GM10248 (cell line): ENCODE measurements at places on chromosomes 3 and 15.
A peak's percentile ranks its signal among the peaks of the same experiment; 100 is the strongest.

DNA sequence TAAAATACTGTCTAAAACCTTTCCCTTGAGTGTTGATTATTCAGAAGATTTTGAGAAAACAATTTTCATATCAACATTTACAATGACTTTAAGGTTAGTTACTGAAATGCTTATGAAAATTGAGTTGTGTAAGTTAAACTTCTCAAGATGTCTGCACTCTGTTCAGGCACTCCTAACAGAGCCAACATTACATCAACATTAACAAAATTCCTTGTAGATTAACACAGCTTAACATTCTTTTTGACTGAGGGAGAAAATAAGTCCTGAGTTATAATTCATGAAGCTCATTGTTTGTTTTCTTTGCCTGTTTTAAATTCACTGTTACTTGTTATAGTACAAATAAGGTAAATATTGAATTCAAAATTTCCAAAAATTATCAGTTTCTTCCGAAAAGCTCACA is 9.0 kb downstream of the ACKR4 start:
- no peak for DNase-seq

DNA sequence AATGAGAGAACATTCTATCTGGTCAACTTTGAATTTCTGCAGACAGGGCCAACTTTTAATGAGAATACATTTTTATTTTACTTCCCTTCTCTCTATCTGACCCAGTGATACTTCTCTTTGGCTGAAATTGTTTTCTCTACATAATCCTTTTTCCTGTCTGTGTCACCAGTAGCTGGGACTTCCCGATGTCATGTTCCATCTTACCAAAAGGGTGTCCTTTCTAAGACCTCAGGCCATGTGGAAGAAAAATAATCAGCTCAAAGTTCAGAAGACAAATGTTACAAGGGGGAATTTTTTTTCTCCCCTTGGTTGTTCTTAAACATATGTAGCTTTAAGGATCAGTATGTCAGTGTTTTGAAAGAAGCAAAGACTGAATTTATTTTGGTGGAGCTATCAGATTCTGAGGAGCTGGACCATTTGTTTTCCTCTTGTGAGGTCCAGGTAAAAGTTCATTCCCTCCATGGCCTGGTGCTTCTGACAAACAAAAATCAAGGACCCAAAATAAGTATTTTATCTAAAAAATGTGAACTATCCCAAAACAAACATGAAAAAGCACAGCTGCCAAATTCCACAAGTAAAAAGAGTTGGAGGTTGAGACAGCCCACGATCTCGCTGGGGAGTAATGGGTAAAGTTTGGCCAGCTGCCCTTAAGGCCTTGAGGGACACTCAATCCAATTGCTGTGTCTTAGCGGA is 859.4 kb upstream of the NR2F2 start:
- DNase-seq: no peak

DNA sequence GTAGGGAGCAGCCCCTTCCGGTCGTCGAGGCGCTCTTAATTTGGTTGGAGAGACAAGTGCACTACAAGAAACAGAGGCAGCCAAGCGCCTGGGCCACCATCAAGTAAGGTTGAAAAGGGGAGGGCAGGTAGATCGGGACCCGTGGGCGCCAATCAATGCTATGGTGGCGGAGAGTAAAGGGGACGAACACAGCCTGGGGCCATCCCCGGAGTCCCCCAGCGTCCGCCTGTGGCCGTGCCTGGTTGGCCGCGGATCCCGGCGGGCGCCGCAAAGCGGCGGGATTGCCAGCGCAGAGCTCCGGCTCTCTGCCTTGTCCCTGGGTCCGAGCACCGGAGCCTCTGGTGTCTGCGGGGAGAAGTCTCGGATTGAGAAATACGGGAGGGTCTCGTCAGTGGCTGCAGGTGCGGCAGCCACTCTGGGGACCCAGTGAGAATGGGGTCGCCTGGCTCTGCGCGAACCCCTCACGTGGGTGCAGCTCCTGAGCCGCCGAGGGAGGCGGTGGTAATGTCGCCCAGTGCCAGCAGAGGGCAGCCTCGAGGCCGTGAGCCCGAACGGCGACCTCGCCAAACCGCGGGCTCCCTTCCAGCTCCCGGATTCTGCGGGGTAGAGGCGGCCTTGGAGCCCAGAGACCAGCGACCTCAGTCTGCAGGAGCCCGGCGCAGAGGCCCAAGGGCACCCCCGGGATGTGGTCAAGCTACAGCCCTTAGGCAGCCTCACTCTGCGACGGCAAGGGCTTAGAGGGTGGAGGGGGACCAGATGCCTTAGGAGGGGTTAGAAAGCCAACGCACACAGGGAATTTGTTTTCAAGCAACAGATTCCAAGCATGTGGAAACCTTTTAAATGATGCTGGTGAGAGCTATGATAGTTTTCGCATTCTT is 10.8 kb downstream of the FOXL2 start:
- peak; percentile 87 for DNase-seq

GRCh38 chr15:85967553-85967952 is 112.1 kb upstream of the AGBL1 start:
- no peak for DNase-seq

DNA sequence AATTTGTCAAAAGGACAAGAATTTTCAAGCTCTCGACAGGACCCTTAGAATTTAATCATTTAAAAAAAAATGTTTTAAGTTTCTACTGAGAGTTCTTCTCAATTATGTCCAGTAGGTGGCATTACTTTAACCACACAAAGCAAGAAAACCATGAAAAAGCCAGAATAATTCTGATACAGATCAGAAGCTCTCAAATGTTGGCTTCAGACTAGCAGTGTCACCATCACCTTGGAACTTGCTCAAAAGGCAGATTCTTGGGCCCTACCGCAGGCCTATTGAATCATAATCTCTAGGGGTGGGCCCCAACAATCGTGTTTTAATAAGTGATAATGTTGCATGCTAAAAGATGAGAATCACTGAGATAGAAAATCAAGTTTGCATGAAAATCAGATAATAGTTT is 99.5 kb upstream of the KCNMB2 start:
- peak; percentile 53 for DNase-seq

DNA sequence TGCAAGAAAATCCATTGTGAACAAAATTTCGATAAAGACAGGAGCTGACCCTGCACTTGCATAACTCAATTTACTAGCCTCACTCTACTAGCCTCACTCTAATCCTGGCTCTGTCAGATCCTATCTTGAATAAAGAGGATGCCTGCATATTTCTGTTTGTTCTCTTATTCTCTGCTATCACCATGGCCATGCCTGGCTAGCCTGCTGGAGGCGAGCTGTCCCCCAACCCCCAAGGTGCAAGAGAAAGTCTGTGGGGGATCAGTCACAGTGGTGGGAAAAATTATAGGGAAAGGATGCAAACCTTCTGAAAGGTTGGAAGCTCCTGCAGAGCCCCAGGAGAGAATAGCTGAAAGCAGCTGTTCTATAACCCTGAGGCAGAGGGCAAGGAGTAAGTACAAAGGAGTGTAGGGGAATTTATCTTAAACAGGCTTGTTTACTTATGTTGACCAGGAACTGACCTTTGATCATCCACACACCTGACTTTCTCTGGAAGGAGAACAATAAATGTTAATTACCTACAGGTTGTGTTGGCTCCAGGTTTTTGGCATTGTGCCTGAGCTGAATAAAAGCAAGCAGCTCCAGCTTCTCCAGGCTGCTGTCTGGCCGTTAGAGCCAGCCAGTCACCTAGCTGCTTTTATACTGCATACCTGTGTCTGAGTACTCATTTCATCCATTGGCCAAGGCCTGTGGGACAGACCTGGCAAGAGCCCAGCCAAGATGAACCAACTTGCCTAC is 137.7 kb upstream of the RASGRP1 start:
- DNase-seq: no peak

GRCh38 chr15:68794863-68795262 is 25.8 kb downstream of the ANP32A start:
- DNase-seq: no peak

- DNase-seq: no peak
These were observed 19.0 kb downstream of the MYO5A start for GRCh38 chr15:52509500-52510245.

DNA sequence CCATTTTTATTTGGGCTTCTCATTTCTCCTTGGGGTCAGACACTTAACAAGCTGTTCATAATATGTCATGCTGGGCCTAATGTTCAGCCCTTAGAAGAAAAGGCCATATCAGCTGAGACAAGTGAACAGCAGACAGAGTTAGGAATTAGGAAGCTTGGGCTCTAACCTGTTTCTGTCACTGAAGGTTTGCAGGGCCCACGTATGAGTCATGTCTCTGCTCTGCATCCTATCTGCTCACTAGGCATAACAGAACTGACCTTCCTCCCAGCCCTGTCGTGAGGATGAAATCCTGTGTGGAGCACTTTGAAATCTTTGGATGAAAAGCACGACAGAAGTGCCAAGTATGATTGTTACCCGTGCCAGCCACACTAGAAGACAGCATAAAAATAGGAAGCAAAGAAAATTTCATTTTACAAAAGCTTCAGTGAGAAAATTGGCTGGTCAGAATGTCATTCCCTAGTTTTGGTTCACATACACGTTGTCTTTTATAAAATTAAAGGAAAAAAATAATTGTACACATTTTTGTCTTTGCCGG is 26.5 kb upstream of the CD47 start:
- no peak for DNase-seq

DNA sequence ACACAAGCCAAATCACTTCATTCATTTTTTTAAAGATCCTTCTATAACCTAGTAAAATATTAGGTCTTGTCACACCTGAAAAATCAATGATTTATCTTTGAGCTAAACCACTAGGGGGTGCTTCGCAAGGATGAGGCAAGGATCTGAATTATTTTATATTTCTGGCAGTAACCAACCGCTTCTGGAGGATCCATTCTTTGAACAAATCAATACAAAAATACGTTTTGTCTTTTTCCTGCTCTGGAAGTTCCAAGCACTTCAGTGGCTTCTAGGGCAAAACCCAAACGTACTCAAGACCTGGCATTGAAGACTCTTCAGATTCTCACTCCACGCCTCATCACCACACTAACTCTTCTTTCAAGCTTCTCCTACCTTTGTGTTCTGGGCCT is 486 bp downstream of the LSG1 start:
- DNase-seq: peak; percentile 56

DNA sequence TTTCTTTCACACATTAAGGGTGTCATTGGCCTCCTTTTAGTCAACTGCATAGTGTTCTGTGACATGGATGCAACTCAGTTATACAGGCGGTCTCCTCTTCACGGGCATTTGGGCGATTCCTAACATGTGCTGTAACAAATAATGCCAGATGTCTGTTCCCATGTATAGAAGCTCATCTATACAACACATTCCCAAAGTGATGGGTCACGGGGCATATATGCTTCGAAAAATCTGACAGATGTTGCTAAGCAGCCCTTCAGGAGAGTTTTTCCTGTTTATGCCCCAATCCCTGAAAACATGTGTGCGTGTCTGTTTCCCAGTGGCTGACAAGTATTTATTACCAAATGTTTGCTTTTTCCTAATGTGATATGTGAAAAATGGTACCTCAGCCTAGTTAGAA is 25.8 kb downstream of the LRRK1 start:
- DNase-seq: no peak

- no peak for DNase-seq
These were observed 212.2 kb downstream of the STT3B start for GRCh38 chr3:31744913-31745312.

DNA sequence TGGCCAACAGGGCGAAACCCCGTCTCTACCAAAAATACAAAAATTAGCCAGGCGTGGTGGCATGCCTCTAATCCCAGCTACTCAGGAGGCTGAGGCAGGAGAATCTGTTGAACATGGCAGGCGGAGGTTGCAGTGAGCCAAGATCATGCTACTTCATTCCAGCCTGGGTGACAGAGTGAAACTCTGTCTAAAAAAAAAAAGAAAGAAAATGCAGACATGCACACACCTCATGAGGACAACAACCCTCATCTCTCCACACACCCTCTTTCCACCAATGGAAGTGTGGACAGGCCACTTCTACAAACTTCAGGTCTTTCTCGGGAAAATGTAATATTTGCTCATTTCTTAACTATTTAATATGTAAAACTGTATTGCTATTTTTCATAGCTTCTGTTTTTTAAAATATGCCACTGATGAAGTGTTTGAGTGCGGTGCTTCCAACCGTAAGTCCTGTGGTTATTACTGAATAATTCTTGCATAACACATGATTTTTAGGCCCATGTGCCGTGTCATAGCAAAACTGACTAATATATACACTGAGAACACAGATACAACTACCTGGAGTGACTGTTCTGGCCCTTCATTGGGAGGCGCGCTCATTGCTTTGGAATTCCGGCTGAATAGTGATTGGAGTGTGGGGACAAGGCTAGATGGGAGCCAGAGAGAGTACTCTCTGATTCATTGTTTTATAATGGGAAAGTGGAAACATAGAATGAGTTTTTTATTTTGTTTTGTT is 23.1 kb downstream of the LRRC31 start:
- peak; percentile 72 for DNase-seq

GRCh38 chr15:70159713-70160009 is 61.9 kb upstream of the TLE3 start:
- DNase-seq: no peak

GRCh38 chr15:29681166-29681845 is 141.0 kb downstream of the TJP1 start:
- no peak for DNase-seq

- no peak for DNase-seq
These were observed 33.6 kb downstream of the ABTB1 start for GRCh38 chr3:127706312-127706711.

DNA sequence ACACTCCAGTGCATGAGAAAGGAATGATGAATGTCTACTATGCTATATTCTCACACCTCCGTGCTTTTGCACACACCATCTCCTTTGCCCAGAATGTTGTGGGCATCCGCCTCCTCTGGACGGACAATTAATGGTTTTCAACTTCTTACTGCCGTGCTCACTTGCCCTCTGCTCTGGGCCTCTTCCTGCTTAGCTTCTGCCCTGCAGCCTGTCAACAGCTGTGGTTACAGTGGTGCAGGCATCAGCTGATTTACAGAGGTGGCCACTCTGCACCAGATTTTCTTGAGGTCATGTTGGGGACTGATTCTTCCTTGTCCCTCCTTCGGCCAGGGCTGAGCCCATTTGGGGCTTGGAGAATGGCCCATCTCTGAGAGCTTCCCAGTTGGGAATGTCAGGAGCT is 56.5 kb upstream of the TMEM115 start:
- no peak for DNase-seq

GRCh38 chr3:52401021-52401420 is 43.9 kb downstream of the SEMA3G start:
- no peak for DNase-seq

DNA sequence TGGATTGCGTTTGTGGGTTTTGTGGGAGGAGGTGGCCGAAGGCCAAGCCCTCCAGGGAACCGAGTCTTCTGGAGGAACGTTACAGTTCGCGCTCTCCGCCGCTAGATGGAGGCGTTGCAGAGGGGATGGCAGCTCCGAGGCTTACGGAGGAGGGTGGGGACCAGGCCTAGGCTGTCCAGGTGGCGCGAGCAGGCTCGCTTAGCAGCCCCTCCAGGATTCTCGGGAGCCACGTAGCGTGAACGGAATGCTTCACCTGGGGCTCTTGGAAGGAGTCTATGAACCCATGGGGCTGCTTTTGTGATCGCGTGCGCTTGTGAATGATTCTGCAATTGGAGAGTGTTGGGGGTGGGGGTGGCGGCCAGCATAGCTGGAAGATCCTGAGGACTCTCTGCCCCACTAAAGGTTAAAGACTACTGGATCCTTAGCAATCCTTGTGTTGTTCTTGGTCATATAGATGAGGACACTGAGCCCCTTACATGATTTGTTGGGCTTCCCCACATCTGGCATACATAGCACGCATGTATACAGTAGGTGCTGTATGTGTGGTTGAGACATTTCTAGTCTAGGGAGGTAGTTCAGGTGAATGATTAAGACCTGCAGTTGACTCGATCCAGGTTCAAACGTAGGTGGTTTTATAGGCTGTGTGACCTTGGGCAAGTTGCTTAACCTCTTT is 25.7 kb downstream of the FAM3D start:
- DNase-seq: peak; percentile 82
